ENCODE measurements at places on chromosomes 16 and 17.

GRCh38 chr17:60665602-60666001 lies 12.0 kb upstream of the BCAS3 start:
- no peak for DNase-seq

DNA sequence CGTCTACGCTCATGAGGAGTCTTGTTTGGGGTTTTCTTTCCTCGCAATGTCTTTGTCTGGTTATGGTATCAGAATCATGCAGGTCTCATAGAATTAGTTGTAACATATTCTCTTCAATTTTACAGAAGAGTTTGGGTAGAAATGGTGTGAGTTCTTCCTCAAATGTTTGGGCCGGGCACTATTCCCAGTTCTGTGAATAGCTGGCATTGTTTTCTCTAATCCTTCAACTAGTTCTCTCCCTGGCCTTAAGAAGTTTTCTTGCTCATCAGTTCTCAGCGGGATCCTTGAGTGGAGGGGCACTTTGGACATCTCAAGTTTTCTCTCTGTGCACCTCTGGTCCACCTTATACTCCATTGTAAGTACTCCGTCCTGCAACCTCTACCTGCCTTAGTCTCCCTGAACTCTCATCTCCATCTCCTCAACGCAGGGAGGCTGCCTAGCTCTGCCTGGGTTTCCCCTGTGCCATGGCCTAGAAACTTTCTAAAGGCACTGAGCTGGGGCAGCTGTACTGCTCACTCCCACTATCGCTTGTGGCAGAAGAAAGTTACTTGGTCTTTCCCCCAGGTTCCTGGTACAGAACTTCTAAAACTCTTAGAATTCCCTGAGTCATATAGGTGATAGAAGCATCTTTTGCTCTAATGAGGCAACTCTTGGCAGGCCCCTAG lies 16.9 kb downstream of the NSMCE1 start:
- DNase-seq, result no peak

- DNase-seq, result no peak
Measured at GRCh38 chr17:49005140-49005539, 8.0 kb downstream of the IGF2BP1 start.

GRCh38 chr17:37118366-37119137 lies 169.8 kb downstream of the AATF start:
- DNase-seq, result no peak

DNA sequence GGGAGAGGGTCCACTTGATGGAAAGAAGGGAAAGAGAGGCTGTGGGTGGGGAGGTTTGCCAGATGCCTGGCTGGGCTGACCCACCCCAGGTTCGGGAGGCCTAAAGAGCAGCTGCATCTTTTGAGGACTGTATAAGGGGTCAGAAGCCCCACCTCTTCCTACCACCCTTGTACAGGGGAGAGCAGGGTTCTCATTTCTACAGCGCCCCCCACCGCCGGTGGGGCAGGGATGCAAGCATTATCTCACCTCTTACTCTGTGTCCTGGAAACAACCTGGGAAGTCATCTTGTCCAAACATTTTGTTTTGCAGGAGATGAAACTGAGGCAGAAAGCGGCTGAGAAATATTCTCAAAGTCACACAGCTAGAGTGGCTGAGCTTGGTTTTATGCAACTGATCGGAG lies 22.5 kb upstream of the CCDC182 start:
- no peak for DNase-seq

GRCh38 chr16:66309215-66309807 lies 57.2 kb upstream of the CDH5 start:
- DNase-seq, result no peak

- DNase-seq, result no peak
Measured at GRCh38 chr17:78912082-78912481, 9.1 kb upstream of the CEP295NL start.

DNA sequence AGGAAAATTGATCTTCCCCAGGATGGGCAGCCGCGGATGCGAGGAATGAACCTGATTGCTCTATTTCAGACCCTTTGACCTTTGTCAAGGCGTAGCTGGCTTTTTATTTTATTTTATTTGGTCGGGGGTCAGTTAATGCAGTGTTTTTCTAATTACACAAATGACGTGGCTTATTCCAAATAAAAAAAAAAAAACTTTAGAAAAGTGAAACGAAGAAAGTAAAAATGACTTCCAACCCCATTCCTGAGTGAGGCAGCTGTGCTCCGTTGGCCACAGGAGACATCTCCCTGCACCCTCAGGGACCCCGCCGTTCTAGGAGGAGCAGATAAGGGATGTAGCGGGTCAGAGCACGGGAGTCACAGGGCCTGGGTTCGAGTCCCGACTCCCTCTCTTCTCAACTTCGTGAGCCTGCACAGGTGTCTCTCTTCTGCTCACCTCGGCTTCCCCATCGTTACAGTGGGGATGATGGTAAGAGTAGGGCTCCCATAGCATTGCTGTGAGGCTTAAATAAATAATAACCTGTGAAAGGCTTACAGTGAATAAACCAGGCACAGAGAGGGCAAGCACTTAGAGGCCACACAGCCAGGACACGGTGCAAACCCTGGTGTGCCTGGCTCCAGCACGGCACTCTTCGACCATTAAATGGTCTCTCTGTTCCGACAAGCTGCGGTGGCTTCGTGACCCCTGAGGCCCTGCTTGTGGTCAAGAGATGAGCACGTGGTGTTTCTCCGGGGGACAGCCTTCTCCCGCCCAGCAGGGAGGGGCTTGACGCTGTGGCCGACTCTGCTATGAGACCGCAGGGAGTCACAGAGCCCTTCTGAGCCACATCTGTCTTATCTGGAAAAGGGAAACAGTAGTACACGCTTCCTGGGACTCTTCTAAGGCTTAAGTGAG lies 10.2 kb downstream of the FOXF1 start:
- DNase-seq, result no peak

DNA sequence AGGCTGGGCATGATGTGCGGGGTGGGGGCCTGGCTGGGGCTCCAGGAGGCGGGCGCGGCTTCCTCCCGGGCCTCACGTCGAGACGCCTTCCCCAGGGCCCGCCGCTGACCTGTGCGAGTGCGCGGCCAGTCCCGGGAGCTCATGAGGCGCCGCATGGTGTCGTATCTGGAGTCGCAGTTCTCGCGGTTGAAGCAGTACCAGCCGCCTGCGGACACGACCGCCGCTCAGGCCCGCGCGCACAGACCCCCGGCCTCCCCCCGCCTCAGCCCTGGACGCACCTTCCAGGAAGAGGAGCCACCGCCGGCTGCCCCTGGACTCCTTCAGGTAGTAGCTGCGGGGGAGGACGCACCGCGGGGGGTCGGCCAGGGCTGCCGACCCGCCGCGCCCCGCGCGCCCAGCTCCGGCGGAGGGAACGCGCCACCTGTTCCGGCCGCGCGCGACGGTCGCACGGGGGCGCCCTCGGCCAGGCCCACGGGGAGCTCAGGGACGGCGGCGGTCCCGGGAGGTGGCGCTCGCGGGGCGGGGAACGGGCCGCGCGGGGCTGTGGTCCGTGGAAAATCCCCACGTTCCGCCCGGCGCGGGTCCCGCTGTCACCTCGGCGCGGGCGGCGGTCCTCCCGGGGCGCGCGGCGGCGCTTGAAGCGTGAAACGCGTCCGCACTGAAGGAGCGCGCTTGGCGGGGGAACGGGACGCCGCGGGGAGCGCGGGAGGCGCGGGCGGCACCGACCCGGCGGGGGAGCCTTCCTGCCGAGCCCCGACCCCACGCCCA lies 1.4 kb downstream of the NOTUM start:
- DNase-seq, result peak; percentile 82

DNA sequence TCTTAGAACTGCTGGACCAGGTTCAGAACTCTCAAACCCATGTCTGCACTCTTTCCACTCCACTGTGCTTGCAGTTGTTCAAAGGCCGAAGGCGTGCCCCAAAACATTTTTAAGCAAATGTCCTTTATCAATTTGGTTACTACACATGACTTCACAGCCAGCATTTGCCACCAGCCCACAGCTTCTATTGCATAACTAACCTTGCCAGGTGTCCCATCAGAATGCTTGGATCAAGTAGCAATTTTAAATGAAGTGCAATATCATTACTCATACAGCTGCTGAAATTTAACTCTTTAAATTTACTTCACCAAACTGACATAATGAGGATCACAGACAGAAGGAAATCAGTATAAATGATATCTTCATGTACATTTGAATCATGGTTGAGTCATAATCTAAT lies 29.8 kb upstream of the HS3ST3A1 start:
- DNase-seq, result no peak

GRCh38 chr16:86033016-86033474 lies 134.1 kb downstream of the IRF8 start:
- DNase-seq, result no peak

DNA sequence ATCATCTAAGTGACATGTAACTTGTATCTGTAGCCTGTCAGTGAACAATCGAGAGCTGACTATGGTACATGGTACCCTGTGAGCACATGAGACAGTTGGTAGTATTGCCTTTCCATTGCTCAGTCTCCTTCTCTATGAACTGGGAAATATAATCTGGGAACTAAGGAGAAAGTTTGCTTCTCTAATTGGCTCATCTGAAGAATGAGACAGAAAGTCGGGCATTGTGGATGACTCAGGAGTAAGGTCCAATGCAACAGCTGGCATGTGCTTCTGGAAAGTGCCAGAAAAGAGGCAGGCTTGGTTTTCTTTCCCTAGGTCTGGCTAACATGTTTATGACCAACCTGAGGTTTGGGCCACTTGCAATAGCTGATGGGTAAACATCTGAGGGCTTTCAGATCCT lies 51.9 kb downstream of the ZZEF1 start:
- no peak for DNase-seq

- no peak for DNase-seq
Measured at GRCh38 chr16:63038397-63039106, 1002.3 kb upstream of the CDH8 start.
